Fibroblast of the aortic adventitia (primary cell): ENCODE measurements at places on chromosomes 3 and 15.

DNA sequence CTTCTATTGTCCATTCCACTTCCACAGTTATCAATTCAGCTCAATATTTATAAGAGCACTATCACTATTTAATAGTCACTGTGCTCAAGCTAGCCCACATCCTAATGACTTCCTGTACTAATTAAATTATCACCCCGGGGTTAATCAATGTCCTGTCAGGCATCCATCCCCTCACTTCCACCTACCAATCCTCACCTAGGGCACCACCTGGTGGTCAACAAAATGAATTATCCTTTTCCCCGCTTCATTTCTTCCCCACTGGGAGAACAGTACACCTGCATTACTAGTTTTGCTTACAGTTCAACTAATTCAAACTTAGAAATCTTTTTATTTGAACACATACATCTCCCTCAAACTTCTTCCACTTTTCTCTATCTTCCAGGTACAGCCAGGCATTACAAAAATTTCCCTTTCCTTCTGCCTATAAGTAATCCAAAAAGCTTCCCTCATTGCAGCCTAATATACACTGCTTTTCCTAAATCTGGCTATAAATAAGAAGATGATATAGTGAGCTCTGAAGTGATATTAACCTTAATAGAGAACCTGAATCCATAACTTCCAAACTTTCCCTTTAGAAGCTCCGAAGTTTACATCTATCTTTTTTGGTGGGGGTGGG, 68.5 kb downstream of the TMCC1 start:
- peak; percentile 66 for DNase-seq

DNA sequence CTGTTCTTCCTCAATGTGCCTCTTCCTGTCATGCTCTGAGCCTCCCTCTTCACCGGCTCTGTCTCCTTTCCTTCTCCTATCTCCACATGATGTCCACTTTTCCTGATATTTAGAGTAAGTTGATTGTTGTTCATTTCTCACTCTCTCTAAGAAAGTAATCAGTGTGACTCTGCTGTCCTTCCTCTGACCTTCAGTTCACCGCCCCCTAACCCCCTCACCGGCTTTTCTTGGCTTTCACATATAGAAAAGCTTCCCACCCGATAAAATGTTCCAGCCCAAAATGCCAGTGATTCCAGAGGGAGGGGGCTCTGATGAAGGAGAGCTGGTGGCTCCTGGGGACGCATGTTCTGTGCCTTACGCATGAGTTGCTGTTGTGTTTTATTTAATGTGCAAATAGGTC, 120.5 kb upstream of the ABHD17C start:
- no peak for DNase-seq

GRCh38 chr3:44079916-44080315, 161.8 kb upstream of the TOPAZ1 start:
- DNase-seq = no peak

DNA sequence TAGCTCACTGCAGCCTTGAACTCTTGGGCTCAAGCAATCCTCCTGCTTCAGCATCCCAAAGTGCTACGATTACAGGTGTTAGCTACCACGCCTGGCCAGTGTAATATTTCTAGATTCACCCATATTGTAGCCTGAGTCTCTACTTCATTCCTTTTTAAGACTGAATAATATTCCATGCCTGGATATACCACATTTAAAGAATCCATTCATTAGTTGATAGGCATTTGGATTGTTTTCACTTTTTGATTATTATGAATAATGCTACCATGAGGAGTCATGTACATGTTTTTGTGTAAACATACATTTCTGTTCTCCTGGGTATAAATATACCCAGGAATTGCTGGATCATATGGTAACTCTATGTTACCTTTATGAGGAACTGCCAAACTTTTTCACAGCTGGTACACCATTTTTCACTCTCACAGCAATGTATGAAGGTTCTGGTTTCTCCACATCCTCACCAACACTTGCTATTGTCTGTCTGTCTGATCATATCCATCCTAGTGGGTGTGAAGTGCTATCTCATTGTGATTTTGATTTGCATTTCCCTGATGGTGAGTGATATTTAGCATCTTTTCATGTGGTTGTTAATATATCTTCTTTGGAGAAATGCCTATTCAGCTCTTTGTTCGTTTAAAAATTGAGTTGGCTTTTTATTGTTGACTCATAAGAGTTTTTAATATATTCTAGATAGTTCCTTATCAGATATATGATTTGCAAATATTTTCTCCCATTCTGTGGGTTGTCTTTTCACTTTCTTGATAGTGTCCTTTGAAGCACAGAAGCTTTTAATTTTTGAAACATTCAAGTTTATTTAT, 32.6 kb downstream of the EEFSEC start:
- DNase-seq = no peak
